D341Med (cell line): ENCODE measurements at places on chromosomes 11 and 22.

DNA sequence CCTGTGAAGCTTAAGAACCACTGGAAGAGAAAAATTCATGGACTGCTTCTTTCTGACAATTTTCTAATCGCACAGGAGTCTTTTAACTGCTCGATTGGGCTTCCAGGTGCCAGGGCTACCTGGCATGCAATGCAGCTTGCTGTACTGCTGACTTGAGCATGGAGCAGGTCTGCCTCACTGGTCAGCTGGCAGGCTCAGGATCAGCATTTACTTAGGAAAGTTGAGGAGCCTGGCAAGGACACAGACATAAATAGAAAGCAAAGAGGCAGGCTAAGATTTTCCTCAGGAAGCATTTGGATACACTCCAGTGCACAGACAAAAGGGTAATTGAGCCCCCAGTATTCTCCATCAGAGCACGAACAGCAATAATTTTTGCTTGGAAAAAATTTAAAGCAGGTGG lies 163.5 kb downstream of the CSNK2A3 start:
- no peak for DNase-seq

- DNase-seq: peak; percentile 94
Measured at GRCh38 chr11:8688414-8689362, 6.1 kb downstream of the RPL27A start.

- no peak for DNase-seq
Measured at GRCh38 chr11:72195518-72196270, 3.8 kb downstream of the FOLR1 start.

- DNase-seq: peak; percentile 22
Measured at GRCh38 chr11:64207256-64208085, 950 bp downstream of the FERMT3 start.

GRCh38 chr11:45723397-45723796 lies 58.0 kb upstream of the CHST1 start:
- DNase-seq: no peak

GRCh38 chr11:116109228-116109627 lies 605.0 kb upstream of the CADM1 start:
- no peak for DNase-seq

DNA sequence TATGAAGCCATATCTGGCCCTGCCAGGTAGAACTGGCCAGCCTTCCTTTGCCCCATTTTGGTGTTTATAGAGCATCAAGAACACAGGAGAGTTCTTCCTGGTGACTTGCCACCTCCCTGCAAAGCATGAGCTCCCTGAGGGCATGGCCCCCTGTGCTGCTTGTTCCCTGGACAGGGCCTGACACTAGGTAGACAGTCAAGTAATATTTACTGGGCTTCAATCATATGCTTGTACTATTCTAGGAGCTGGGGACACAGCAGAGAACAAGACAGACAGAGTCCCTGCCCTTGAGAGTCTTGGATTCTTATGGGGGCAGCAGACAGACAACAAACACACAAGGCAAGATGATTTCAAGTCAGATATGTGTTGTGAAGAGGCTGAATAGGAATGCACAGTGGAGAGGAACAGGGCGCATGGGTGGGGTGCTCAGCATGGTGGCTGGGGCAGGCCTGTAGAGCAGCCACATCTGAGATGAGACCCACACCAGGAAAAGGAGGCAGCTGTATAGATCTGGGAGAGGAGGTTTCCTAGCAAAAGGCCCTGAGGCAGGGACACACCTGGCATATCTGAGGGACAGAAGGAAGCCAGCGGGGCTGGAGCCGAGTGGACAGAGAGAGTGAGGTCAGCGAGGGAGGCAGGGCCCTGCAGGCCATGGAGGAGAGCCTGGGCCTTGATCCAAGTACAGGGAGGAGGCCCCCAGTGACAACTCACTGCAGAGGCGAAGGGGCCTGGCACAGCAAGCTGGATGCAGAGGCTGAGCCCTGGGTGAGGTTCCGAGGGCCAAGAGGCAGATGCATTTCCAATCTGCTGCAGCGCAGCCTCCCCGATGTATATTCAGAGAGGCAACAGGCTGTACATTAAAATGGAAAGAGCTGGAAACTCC lies 10.2 kb upstream of the CBX6 start:
- no peak for DNase-seq
